ENCODE measurements at places on chromosomes 7 and 10.

- no peak for DNase-seq
Observed at GRCh38 chr7:12990440-12990839, 303.0 kb downstream of the ARL4A start.

- no peak for DNase-seq
Observed at GRCh38 chr7:110531186-110531585, 559.7 kb upstream of the LRRN3 start.

DNA sequence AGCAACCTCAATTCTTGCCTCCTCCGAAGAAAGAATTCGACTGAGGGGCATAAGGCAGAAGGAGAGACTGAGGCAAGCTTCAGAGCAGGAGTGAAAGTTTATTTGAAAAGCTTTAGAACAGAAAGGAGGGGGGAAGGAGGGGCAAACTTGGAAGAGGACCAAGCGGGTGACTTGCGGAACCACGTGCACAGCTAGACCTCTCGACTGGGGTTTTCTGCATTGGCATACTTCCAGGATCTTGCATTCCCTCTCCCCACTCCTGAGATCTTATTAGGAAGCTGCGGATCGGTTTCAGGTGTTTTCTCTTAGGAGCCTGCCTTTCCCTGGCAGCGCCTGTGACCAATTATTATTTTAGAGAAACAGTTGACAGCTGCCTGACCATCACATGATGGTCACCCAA, 20.3 kb upstream of the CPXM2 start:
- DNase-seq, result no peak

DNA sequence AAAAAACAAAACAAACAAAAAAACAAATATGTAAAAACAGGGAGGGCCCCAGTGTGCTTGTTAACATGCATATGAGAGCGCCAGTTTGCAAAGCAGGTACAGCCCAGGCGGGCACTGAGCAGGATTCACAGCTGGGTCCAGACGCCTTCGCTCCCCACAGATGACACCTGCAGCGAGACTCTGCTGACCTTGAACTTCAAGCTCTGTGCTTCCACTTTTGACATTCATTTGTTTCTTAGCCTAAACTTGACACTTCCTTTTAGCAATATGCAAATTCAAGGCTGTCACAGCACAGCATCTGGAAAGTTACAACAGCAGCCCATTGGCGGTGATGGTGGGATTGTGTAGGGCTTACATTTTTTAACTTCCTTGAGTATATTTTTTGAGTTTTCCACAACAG, 88.8 kb upstream of the TNS3 start:
- no peak for DNase-seq

DNA sequence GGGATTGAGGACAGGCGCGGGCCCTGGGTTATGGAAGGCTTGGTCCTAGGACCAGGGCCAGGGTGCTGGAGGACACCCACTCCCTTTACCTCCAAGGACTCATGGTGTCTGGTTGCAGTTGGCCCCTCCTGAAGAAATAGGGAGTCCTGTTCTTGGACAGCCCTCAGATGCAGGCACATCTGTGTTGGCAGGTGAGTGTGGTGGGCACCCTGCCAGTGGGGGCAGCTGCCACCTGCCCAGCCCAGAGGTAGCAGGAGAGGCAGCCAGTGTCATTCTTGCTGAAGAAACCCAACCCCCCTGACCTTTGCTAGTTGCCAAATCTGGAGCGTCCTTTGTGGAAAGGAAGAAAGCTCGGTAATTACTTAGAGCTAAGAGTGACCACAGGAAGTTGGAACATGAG, 8.3 kb downstream of the GALNT17 start:
- no peak for DNase-seq

DNA sequence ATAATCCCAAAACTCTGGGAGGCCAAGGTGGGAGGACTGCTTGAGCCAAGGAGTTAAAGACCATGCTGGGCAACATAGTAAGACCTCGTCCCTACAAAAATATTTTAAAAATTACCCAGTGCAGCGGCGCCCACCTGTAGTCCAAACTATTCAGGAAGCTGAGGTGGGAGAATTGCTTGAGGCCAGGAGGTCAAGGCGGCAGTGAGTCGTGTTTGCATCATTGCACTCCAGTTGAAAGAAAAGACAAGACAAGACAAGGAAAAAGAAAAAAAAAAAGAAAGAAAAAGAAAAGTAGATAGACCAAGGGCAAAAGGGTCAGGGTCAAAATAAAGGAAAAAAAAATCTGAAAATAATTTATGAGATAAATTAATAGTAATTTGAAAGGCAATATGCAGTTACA, 5.8 kb downstream of the ANXA7 start:
- DNase-seq, result no peak

- no peak for DNase-seq
Observed at GRCh38 chr7:323410-323809, 33.4 kb downstream of the FOXL3 start.

DNA sequence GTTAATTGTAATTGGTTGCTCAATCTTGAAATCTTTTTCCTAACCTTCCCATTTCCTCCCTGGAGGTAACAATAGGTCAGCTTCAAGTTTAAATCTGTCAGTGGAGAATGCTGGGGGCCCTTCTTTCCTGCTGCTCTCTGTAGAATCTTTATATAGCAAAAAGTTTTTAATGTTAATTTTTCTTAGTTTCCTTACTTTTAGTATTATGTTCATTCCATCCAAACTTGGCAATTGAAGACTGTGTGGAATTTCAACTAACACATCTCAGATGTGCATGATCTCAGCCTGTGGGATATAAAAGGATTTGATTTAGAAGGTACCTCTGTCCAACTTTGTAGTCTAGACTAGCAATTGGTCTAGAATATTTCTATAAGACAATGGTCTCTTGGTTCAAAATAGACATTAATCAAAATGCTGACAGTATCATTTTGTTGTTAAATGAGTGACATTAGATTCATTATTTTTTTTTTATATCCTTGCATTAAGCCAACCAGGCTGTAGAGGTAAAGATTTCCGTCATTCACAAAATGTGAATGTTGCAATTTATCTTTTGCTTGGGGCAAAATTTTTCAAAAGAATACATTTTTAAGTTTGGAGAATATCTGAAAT, 100.4 kb upstream of the SEMA3A start:
- no peak for DNase-seq

GRCh38 chr10:125513429-125514182, 169.4 kb downstream of the TEX36 start:
- DNase-seq, result no peak

- DNase-seq, result peak; percentile 50
Observed at GRCh38 chr7:17706734-17707133, 233.6 kb downstream of the SNX13 start.

GRCh38 chr10:97608991-97609561, 19.6 kb downstream of the C10orf62 start:
- no peak for DNase-seq

GRCh38 chr10:102593804-102594079, 50.5 kb upstream of the TRIM8 start:
- DNase-seq, result no peak

DNA sequence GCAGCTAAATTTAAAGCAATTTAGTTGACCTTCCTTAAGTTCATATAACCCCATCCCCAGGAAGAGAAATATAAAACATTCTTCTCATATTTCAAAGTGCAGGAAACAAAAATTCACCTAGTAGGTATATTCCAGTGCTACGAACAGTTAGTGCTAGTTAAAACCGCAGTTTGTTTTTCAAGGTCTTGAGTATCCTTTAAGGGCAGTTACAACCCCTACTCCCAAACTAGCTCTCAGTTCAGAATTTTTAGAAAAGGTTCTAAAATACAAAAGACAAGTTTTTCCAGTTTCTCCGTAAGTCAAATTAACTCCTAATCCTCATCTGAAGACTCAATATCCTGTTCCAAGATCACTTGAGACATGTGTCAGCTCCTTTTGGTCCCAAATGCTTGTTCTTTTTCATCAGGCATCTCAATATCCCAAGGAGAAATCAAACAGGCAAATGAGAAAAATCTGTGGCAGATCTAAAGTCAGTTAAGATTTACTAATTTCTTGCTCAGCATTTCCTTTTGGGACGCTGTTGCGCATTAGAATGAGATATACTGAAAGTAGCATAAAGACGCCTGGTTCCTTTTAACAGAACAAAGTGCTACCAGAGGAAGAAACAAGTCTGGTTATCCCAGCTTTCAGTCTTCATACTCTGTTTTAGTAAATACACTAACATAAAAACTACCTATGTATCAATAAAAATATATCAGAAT, 51.8 kb downstream of the ARHGAP12 start:
- DNase-seq, result peak; percentile 46

- DNase-seq, result no peak
Observed at GRCh38 chr7:39621784-39622411, 1.5 kb upstream of the RALA start.

DNA sequence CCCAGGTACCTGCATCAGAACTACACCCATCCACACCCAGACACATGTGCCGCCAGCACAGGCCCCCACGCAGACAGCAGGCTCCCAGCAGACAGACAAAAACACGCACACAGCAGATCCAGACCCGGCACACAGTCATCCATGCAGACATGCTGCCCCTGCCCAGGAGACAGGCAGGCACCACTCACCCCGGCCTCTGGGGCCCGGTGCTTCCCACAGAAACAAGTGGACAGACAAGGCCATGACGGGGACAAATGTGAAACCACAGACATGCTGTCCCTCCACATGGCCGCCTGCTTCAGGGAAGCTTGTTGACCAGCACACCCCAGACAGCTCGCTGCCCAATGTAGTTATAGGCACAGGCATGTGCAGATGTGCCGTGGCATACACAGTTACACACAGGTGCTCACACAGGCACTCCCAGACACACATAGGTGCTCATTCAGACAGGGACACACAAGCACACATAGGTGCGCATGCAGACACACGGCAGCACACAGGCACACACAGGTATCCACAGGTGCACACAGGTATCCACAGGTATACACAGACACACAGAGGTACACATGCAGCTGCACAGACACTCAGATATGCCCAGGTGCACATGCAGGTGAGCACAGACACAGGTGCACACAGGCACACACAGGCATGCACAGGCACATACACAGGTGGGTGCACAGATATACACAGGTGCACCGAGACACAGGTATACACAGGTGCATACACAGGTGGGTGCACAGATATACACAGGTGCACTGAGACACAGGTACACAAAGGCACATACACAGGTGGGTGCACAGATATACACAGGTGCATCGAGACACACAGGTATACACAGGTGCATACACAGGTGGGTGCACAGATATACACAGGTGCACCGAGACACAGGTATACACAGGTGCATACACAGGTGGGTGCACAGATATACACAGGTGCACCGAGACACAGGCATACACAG, 10.5 kb upstream of the SCART1 start:
- no peak for DNase-seq

GRCh38 chr7:105199386-105199785, 185.4 kb downstream of the KMT2E start:
- no peak for DNase-seq

DNA sequence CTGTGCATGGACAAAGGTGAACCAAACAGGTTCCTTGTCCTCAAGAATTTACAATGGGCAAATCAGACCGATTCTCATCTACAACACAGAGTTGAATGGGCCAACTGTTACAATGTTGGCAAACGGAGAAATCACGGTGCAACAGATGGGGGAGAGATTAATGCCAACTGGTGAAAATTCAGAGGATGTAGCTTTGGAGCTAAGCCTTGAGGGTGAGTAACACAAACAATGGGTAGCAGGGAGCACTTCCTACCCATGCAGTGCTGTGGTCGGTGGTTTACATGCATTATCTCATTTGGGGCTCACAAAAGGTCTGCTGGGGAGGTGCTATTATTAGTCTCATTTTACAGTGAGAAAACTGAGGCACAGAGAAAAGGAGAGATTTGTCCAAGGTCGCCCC, 902 bp upstream of the NFE2L3 start:
- no peak for DNase-seq

DNA sequence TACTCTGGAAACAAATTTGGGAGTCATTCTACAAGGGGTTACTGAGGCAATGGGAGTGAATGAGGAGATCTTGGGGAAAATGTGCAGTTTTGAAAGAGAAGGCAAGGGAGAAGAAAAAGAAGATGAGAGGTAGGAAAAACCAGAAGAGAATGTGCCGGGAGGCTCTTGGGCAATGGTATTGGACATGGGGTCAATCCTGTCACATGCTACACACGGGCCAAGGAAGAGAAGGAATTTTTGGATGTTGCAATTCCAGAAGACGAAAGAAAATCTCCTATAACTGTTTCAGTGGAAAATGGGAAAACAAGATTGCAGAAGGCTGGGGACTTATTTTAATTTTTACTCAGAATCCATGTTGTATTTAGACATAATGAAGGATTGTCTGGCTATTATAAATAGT, 615.0 kb downstream of the PHTF2 start:
- DNase-seq, result no peak

DNA sequence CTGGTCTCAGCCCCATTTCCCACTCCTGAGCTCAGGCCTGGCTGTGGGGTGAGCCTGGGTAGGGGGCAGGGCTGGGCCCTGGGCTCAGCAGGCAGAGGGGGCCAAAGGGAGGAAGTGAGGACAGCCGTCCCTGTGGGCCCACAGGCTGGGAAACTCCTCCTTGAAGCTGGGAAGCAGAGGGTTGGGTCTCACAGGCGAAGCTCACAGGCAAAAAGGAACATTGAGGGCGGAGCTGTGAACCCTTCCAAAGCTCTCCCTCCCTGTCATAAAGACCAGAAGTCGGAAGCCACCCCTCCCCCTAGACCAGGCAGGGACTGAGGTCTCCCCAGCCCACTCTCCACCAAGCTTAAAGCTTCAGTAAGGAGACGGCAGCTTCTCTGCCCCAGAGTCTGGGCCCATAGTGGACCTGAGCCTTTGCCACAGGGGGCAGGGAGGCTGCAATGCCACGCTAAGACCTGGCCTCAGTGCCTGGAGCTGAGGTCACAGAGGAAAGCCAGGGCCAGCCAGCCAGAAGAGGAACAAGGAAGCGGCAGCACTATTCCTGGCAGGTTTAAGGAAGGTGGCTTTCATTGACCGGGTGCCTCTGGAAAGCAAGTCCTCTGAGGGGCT, 1.0 kb upstream of the KCP start:
- no peak for DNase-seq

- no peak for DNase-seq
Observed at GRCh38 chr10:3652886-3653285, 132.1 kb downstream of the KLF6 start.

DNA sequence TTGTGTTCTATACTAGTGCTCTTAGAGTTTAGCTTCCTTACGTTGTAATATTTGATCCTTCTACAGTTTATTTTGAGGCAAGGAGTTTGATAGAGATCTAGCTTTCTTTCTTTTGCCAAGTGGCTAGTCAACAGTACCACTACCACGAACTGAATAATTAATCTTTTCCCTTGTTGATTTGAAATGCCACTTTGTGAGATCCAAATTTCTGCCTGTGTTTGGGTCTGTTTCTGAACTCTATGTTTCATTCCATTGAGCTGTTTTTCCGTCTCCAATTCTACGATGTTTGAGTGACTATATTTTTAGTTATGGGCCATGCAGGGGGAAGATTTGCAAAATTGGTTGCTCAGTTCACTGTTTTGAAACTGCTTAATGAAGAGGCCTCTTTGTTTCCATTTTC, 134.7 kb downstream of the KIAA1217 start:
- DNase-seq, result peak; percentile 20

- peak; percentile 48 for DNase-seq
Observed at GRCh38 chr10:63614371-63614891, 93.2 kb downstream of the REEP3 start.

DNA sequence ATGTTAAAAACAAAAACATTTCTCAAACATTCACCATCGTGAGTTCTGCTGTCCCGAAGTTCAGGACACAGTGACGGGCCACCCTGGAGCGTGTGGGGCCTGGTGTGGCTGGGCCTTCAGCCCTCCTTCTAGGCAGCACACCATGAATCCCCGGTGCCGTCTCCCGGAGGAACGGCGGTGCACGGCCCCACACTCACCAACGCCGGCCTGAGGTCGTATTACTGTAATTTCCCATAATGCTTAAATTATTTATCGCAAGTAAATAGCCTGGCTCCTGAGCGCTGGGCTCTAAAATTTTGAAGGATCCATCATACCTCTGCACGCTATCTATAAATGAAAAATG, 1.4 kb downstream of the STK32C start:
- no peak for DNase-seq

Measured in globus pallidus (tissue), 1 donor.